ENCODE measurements at places on chromosomes 6 and 20.

DNA sequence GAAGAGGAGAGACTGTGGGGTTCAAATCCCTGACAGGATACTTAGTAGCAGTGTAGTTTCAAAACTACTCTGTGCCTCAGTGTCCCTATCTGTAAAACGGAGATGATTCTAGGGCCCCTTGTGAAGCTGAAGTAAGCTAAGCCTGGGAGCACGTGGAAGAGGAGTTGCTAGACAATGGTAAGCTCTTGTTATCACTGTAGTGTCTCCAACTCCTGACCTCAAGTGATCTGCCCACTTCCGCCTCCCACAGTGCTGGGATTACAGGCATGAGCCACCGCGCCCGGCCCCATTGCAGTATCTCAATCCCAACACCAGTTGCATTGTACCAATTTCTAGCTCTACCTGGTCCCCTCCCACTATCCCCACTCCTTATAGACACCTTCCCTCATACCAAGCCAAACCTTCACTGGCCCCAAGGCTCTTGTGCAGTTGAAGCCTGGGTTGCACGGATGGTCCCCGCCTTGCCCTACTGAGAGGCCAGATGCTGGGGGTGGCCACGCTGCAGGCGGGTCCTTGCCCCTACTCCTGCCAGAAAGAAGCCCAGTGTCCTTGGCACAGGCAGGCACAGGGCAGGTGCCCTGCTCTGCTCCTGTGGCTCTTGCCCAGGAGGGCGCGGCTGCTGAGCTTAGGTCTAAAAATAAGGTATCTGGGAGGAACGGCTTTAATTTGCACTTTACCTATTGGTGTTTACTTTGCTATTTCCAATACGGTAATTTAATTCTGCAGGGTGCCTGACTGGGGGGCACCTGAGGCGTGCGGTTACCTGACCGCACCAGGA is 118.1 kb downstream of the VEGFA start:
- DNase-seq: no peak

GRCh38 chr6:87277123-87277522 is 45.3 kb upstream of the SMIM8 start:
- no peak for DNase-seq

GRCh38 chr6:159107451-159108260 is 61.5 kb upstream of the FNDC1 start:
- DNase-seq: peak; percentile 9

DNA sequence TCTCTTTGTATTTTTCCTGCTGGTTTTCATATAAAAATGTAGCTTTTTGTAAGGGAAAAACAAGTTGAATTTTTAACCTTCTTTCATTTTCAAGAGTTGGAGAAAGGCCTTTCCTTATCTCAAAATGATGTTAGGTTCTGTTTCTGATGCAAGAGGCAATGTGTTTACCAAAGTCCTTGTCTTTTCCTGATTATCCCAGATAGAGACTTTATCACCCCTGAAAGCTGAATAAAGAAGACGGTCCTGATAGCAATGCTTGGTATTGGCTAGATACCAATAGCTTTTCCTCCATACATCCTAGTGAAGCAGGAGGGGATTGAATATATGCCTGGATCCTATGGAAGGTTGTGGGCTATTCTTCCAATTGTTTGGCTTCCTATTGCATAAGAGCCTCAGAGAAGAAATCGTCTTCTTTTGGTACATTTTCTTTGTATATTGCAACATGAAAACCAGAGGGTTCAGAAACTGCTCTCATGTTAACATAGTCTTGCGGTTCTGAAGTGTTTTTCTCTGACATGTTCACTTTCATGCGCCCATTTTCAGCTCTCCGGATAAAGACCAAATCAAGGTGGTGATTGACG is 5.5 kb downstream of the PNLDC1 start:
- no peak for DNase-seq

DNA sequence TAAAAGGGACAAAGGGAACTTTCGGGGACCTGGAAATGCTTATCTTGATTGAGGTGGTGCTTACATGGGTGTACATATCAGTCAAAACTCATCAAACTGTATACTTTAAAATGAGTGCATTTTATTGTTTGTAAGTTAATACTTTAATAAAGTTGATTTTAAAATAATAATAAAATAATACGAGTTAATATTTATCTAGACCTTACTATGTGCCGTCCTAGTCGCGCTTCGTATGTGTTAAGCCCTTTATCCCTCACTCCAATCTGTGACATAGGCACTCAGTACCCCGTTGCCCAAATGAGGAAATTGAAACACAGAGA is 47.5 kb downstream of the PDYN start:
- no peak for DNase-seq

DNA sequence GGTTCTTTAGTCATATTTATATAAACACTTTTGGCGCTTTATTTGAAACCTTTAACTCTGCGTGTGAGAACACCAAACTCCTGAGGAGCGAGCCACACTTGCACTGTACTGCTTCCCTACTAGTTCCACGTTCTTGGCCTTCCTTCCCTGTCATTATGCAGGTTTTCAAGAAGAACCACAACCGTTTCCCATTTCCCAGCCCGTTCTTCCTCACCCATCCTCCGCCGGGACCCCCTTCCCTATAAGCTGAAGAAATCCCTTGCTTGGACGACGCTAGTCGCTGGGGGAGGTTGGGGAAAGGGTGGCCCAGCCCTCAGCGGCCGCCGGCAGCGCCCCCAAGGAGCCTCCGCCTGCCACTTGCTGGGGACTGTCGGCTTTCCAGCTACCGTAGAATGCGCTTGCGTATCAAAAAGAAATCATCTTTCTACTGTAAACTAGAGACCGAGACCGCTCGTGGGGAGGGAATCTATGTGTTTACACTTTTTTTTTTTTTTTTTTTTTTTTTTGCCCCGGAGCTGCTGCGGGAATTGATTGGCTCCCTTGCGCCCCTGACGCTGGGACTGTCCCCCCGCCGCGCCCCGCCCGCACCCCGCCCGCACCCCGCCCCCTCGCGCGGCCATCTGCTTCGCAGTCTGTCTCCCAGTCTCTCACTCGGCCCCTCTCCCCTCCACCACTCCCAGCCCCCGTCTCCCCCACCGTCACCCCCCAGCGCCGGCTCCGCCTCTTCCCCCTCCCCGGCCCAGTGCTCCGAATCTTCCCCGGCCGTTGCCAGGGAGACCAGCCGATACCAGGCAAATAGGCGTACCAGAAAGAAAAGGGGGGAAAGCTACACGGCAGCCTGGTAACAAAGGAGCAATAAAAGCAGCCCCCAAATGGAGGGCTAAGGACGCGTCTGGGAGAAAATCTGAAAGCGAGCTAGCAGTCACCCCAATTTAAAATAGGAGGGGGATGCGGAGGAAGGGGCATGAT is 2.3 kb upstream of the MARCKS start:
- DNase-seq: no peak
